ENCODE measurements at places on chromosomes 16 and 17.

DNA sequence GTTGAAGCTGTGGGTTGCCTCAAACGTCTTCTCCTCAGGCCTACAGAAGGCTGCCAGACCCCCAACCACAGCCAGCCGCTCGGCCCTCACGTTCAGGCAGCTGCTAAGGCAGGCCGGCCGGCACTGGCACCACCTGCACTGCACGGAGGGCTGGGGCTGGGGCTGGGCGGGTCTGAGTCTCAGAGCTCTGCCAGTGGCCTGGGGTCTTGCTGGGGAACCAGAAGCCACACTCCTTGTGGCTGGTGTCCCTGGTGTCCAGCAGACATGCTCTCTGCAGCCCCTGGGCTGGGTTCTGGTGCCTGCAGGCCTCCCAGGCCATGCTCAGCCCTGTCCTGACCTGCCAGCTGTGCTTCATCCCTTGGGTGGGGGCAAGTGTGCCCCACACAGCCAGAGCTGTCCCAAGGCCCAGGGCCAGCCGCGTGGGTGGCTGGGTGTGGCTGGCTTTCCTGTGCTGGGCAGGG is 42.0 kb downstream of the BAHCC1 start:
- no peak for DNase-seq

DNA sequence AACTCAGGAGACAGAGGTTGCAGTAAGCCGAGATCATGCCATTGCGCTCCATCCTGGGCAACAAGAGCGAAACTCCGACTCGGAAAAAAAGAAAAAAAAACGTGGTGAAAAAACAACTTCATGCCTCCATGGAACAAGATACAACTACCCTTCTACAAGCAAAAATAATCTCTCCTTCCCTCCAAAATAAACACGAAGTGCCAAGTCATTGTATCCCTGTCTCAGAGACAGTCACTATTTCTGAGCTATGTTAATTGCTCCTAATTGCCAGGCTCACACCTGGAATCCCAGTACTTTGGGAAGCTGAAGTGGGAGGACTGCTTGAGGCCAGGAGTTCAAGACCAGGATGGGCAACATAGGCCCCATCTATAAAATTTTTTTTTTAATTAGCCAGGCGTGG is 19.0 kb upstream of the SLC16A5 start:
- DNase-seq: no peak

GRCh38 chr17:12765548-12765947 is 23.8 kb upstream of the ARHGAP44 start:
- DNase-seq: no peak

DNA sequence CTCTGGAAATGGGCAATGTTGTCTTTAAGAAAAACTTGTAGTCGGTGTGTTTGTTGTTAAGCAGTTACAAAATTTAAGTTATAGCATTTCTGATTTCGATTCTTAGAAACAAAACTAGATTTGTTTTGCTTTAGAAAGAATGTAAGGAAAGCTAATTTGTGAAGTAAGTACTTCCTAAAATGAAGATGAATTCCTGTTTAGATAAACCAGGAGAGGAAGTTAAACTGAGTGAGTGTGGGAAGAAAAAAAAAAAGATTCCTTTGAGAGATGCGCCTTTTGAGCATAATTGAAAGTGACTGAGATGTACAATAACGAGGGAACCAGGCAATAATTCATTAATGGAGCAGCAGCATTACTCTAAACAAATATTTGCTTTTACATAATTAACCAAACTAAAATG is 52.4 kb upstream of the ALOX12 start:
- DNase-seq: no peak

Measured in activated T-helper 2 cell treated with anti-CD3 and anti-CD28 coated beads, Interferon-gamma antibody, Interleukin-2, Interleukin-4, amounts not matched to agents 10 μg/mL and 5 μg/mL and 100 μg/mL, durations not matched to agents 14 hours and 24 hours and 36 hours (primary cell).